Upper lobe of right lung (tissue), 1 donor: ENCODE measurements at places on chromosomes 6 and 20.

- DNase-seq, result no peak
Observed at GRCh38 chr20:13268953-13269352, 47.9 kb downstream of the ISM1 start.

DNA sequence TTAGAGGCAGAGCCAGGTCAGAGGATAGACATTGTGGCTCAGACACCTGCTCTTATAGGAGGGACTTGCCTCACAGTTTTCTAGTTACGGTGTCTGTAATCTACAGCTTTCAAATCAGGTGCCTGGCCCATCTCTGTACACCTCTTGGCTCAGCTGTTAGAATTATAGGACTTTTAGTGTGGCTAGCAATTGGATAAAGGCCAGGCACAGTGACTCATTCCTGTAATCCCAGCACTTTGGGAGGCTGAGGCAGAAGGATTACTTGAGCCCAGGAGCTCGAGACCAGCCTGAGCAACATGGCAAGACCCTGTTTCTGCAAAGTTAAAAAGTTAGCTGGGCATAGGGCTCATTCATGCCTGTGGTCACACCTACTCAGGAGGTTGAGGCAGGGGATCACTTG, 20.0 kb downstream of the BRPF3 start:
- no peak for DNase-seq

GRCh38 chr6:157014871-157015270, 237.7 kb downstream of the ARID1B start:
- no peak for DNase-seq

DNA sequence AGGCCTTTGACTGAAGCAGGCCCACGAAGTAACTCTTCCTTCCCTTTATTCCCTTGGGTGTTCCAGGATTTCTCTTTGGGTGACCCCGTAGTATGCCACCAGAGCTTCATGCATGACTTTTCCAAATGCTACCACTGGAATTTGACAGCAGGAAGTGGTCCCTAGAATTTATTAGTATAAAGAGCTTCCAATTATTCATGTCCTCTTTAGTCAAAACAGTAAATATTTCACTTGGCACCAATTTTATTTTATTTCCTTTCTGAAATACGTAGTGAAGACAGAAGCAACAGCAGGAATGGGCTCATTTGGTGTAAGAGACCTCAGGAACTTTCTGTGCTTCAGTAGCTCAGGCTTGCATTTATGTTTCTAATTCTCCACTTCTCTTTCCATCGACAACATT, 151.3 kb downstream of the LCA5 start:
- no peak for DNase-seq

DNA sequence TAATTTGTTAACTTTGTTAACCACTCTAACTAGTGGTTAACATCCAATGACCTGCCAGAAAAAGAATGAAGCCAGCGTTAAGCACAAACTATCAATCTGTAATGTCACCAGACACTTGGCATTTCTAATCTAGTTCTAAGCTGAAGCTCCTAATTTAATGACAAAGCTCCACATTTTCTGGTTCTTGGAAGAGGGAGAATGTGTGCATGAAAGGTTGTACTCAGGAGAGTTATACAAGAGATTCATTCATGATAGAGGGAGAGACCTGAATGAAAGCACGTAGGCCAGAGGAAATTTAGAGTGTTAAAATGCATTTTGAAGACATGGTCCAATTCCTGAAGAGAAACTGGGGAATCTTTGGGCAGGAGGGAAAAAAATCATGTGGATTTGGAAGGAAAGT, 8.3 kb upstream of the ME1 start:
- no peak for DNase-seq

DNA sequence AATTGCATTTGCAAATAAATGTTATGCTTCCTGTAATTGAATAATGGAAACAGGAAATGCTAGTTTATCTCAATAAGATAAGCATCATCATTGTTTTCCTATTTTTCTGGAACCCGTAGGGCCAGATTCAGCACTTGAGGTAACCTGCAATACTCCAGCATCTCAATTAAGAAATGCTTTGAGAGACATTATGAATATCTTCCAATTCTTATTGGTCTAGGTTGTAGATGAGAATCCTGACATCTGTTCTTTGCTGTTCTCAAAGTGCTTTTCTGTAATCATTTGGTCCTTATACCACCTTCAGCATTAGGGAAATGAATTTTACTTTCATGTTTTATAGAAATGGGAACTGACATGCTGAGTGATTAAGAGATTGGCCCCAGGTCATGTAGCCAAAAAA, 428.3 kb downstream of the CBLN4 start:
- DNase-seq, result no peak
